Astrocyte (in vitro differentiated cells and primary cell): ENCODE measurements at places on chromosomes 4 and X.
A peak's percentile ranks its signal among the peaks of the same experiment; 100 is the strongest.

DNA sequence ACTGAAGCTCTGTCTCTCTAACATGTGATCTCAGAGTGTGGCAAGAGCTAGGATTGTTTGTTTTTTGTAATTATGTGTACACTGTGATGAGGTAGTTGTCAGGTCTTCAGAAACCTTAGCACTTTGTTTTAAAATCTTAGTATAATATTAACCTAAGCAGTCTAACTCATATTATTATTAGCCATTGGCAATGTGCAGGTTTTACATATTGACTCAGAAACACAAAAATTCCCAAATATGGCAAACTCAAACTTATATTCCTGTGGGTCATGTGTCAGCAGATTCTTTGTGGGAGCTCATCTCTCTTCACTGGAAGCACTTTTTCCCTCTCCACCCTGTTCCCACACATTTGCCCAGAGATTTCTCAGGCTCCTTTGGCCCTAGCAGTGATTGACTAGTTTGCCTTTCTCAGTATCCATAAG, 8.2 kb upstream of the PWWP3B start:
- DNase-seq, result no peak

GRCh38 chr4:106951891-106952290, 84.2 kb downstream of the DKK2 start:
- no peak for DNase-seq

- DNase-seq, result no peak
Observed at GRCh38 chr4:47733302-47734175, 104.3 kb downstream of the CORIN start.

- no peak for DNase-seq
Observed at GRCh38 chrX:47585273-47585672, 3.0 kb downstream of the TIMP1 start.

- DNase-seq, result peak; percentile 31
Observed at GRCh38 chr4:80215449-80216052, 18.2 kb downstream of the PRDM8 start.

- DNase-seq, result no peak
Observed at GRCh38 chrX:15254852-15255251, 15.0 kb downstream of the ASB9 start.

DNA sequence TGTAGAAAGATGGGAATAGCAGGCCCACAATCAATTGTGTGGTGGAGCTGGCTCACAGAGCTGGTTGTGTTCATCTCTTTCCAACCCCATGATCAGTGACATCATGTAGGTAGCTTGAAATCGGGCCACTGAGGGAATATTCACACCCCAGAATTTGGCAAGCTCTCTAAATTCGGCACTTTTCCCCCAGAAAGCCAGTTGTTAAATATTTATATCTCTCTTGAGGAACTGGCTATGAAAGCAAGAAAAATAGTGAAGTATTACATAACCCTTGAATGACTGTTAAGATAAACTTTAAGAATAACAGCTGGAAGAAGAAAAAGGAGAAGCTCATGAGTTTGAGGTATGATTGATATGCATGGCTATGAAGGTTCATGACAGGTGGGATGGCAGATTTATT, 38.9 kb downstream of the GPRIN3 start:
- DNase-seq, result peak; percentile 4

- no peak for DNase-seq
Observed at GRCh38 chrX:71679575-71680207, 12.3 kb downstream of the LOC101059915 start.

GRCh38 chr4:169802873-169803272, 45.1 kb upstream of the HPF1 start:
- DNase-seq, result no peak

- DNase-seq, result peak; percentile 39
Observed at GRCh38 chr4:142402900-142403299, 443.2 kb downstream of the INPP4B start.

GRCh38 chrX:134933248-134933647, 57.5 kb upstream of the SMIM10 start:
- no peak for DNase-seq

GRCh38 chr4:83234902-83235644, 49.5 kb downstream of the COQ2 start:
- DNase-seq, result no peak

GRCh38 chr4:147594578-147594977, 22.6 kb upstream of the TMEM184C start:
- DNase-seq, result no peak

DNA sequence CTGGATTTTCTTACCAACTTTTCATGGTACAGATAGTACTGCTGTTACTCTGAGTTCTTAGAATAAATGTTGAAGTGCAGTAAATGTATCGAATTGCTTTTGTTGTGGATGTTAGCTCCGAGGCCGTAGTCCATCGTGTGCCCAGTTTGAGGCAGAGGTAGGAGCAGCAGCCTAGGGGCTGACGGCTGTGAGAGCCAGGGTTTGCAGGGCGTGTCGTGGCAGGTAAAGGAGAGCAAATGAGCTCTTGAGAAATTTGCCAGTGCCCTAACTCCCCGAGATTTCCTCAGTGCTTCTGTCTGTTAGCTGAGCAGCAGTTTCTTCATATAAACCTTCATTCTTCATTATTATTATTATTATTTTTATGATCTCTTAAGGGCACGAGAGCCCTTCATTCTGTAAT, 21.6 kb downstream of the PRIMPOL start:
- DNase-seq, result no peak

- DNase-seq, result no peak
Observed at GRCh38 chr4:38577462-38577861, 86.5 kb upstream of the KLF3 start.

GRCh38 chr4:107906458-107907100, 24.8 kb upstream of the CYP2U1 start:
- no peak for DNase-seq

DNA sequence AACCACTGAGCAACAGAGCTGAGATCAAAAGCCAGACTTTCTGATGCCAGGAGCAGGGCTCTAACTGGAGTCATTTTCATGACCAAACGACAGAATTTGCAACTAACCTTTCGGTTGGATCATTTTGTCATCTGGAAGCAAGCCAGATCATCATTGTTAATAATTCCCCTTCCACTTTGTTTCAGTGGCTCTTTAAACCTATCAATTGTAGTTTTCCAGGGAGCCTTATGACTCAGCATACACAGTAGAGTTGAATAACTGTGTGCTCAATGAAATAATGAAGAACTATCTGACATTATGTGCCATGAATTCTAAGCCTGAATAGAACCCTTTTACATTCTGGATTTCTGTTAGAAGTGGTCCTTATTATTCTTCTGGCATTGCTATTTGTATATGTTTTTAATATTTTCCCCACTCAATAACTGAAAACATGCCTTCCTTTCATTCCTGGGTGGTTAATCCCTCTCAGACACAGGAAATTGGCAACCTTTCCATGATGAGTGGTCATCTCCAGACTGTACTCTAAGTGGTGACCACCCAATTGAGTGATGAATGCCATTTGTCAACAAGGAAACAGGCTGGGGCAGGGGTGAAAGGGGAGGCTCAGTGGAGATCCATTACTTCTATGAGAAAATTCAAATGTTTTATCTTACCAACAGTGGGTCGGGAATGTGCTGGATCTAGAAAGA, 431.8 kb downstream of the BCOR start:
- peak; percentile 59 for DNase-seq

DNA sequence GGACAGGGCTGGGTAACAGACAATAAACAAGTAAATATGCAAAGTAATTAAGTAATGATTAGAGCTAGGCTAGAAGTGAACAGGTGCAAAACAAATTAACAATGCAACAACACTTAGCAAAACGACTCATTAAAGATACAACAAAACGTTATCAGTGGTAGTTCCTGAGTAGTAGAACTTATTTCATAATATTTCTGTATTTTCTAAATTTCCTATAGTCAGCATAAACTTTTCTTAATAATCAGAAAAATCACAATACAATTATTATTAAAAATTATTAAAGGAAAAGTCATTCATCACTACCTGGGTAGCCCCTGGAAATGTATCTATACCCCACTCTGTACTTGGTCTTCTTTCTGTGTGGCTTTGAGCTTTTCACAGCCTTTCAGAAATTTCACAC, 166.6 kb downstream of the GBA3 start:
- no peak for DNase-seq

DNA sequence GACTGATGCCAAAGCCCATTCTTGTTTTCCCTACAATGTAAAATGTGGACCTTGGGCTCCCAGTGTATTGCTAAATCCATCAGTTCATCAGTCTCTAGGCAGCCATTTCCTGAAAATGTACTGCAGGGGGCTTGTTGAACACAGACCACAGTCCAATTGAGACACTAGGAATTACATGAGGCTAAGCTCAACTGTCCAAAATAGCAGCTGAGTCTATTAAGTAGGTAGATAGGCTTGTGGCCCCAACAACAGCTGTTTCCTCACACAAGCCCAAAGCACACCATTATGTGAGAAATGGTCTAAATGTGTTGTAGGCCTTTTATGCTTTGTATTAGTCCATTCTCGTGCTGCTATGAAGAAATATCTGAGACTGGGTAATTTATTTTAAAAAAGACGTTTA, 60.0 kb upstream of the PAK3 start:
- DNase-seq, result no peak

GRCh38 chrX:5991393-5991792, 237.3 kb downstream of the NLGN4X start:
- no peak for DNase-seq

DNA sequence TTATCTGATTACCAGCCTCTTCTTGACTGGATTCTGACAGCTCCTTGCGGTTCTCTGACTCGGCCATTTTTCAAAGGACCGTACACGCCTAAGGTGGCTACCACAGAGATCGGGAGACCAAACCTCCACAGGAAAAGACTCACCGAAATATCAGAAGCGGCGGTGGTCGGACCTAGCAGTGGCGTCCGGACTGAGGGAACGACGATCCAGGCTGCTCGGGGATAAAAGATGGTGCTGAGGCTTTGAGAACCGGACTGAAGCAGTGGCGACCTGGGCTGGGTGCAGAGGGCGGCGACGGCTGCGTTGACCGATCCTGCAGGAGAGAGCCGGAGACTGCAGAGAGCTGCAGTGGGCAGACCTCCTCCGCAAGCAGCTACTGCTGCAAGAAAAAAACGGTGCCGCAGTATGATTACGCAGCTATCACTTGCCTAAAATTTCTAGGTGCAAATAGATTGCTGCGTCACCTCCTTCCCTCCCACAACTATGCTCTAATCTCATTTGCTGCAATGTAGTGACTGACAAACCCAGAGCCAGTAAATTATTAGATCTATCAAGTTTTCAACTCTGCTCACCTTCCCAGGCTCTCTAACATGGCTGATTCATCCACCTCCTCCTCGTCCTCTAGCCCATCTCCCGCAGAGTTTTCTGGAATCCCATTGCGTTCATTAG, at the start of gene NAP1L2:
NAP1L2 (minus strand) TSS at position 426 of the 669 bp plus-strand sequence; CDS start at position 67, 359 bp downstream.
- DNase-seq, result peak; percentile 42
